ENCODE measurements at places on chromosomes 5 and 9. TPM values are rescaled to one million over a fixed set of nuclear protein-coding genes. Genes with fewer than 3 reads are reported as not detected.

GRCh38 chr9:122226142-122226757 is 2.5 kb downstream of the LHX6 start:
- no peak for DNase-seq

- no peak for DNase-seq
Observed at GRCh38 chr5:104751969-104752368, 1189.4 kb upstream of the NUDT12 start.

DNA sequence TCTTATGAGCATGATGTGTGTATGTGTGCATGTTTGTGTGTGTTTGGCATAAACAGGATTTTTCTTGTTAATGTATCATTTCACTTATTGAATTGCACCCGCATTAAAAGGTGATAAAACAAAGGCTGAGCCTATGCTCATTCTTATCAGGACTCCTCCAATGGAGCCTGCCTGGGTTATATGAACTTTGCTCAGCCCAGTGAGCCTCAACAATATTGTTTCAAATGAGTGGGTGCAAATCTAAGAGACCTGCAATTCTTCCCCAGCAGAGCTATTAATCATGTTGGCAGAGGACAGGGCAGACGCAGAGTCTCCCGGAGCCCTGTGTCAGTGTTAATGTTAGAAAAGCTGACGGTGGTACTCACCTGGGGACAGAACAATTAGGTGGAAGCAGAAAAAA is 71.6 kb downstream of the SH3RF2 start:
- no peak for DNase-seq

GRCh38 chr5:133376986-133377385 is 235.4 kb downstream of the FSTL4 start:
- DNase-seq, result no peak

DNA sequence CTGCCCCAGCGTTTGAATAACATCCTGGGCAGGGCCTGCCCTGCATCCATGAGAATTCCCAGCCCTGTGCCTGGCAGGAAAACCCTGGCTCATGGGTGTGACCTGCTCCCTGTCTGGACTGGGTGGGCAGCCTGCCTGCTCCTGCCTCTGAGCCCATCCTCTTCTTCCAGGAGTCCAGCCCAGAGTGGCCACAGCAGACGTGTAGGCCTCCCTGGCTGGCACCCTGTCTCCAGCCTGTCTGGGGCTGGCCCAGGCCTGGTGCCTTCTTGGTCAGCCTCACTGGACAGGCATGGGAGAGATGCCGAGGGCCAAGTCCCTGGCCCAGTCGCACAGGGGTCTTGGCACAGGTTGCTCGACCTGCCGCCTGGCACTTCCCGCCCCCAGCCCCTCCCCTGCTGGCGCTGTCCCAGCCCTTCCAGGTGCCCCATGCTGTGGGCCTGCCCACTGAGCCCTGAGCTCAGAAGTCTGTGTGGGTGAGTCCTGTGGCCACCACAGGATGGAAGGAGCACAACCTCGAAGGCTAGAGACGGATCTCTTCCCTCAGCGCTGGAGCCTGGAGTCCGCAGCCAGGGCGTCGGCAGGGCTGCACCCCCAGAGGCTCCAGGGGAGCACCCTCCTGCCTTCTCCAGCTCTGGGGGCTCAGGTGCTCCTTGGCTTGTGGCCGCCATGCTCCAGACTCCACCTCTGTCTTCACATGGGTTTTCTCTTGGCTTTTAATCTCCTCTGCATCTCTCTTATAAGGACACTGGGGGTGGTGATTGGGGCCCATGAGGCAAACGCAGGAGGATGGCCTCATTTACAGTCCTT is 11.8 kb upstream of the COL5A1 start:
- DNase-seq, result peak; percentile 36

DNA sequence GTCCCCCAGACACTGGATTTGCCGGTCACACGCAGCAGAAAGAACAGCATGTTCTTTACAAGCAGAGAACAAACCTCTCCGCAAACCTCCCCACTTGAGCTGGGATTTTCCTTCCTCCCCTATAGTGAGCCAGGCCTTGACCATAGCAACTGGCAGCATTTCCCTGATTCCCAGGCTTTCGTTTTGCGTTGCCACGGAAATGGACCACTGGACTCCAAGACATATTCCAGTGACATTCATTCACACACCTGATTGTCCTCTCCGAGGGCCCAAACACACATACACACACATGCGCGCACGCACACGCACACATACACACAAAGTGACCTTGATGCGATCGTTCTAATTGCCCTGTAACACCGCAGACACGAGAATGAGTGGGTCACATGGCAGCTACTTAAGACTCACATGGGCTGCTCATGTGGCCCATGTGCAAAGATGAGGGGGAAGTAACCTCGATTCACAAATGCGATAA is 80.9 kb upstream of the CPEB4 start:
- no peak for DNase-seq

DNA sequence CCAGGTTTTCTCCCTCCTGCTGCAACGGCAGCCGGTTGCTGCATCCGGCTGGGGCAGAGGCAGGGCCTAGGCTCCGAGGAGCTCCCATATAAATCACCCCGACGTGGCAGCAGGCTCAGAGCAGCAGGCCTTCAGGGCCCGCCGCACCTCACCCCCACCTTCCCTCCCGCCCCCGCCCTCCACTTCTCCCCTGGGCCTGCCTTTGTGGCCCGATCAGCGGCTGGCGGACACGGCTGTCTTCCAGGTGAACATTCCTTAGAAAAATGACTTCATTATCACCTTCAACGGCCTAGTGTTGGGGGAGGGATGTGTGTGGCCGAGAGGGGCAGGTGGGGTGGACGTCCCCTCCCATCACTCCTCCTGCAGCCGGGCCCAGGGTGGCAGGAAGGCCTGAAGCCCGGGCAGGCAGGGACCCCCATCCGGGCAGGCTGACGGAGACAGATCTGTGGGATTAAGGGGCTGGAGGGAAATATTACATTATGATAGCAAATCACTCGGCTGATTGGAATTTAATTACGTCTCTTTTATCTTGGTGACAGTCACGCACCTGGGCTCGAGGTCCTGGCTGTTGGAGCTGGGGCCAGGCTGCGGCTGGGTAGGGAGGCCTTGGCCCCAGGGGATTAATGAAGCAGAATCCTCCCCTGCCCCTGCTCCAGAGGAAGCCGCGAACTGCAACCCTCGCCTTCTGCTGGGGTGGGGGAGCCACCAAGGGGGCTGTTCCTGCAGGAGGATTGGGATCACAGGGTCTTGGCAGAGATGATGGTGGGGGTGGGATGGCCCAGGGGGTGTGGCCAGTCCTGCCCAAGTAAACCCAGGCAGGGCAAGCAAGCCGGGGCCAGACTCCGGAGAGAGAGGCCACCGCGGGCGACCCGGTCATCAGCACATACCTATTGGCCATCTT is 38.4 kb upstream of the RXRA start:
- DNase-seq, result no peak

SNAPC4 gene
- 3.9 TPM for total RNA-seq

DNA sequence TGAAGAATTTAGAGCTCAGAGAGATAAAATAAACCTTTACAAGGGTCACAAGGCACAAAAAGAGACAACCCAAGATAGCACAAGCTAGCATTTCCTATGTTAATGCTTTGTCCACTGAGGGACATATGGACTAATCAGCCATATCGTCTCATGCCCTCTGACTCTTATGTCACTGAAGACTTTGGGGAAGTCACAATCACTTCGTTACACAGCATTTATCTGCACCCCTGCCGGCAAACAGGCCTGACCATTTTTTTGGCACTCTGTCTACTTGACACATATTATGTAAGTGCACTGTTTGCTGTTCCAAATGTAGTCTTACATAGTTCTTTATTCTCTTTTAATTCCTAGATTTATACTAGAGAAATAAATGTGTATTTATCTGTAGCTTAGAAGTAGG is 13.9 kb upstream of the BNC2 start:
- no peak for DNase-seq

ARSI gene
- 0.38 TPM for total RNA-seq

- no peak for DNase-seq
Observed at GRCh38 chr5:65108786-65109743, 340.3 kb downstream of the CWC27 start.

RNF224 gene
- not detected for total RNA-seq

DNA sequence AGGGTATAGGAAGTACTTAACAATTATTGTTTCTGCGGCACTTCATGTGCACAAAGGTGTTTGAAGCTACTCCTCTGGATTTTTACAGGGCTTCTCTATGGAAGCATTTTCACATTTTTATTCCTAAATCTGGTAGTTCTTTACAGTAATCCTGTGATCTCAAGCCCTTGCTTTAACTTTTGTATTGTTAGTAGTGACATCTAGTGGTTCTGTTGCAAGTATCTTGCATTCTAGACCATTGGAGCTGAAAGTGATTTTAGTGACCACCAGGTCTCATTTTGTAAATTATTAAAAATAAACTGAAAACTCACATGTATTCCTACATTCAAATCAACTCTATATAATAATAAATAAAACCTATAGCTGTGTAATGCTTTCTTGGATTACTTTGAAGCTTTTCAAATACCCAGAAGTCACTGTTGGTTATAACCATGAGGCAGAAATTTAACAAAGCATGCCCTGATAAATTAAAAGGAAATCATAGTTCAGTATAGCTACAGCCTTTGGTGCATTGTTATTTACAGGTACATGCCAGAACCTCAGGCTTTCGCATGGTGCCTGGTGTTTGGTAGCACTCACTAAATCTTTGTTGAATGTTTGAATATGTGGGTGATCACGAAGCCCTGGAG is 18.9 kb downstream of the RPS23 start:
- DNase-seq, result no peak

DNA sequence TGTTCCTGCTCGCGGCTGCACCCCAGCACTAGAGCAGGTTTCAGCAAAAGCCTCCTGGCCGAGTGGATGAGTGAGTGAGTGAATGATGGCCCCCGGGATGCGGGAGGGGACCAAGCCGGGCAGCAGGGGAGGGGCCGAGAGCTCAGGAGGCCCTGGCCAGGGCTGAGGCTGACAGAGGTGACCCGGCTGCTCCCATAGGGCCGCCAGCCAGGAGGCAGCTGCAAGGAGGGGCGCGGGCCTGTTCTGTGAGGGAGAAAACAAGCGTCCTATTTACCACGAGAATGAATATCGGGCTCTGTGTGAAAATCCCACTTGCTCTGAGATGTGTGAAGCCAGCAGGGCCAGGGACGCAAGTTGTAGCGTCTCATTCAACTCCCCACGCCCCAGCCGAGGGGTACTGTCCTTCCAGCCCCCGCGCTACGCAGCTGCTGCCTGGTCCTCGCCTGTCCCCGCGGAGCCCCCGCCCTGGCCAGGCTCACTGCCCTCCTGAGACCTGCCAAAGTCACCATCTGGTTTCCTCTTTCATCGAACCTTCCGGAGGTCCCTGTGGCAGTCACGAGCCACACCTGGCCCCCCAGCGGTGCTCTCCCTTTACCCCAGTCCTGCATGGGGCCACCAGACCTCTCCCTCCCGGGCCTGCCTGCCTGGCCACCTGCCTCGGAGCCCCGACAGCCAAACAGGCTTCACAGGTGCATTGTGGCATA is 38.8 kb downstream of the RASGEF1C start:
- no peak for DNase-seq

IFNK gene
- not detected for total RNA-seq

DNA sequence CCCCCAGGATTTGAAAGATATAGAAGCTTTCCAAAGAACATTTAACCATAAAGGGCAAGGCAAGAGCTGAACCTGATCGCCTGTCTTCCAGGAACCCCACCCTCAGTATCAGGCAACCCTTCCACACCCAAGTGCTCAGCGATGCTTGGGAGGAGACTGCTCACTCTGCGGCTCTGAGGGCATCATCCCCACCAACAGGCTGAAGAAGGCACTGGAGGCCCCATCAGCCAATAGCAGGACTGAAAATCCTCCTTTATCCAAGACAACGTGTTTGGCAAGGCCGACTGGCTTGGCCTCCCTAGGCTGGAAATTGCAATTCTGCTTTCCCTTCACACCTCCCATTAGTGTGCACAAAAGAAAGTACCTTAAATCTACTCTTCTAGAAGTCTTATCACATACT is 1.4 kb upstream of the PPP2CA start:
- DNase-seq, result no peak

- DNase-seq, result no peak
Observed at GRCh38 chr5:53151713-53152458, 42.3 kb upstream of the MOCS2 start.

- DNase-seq, result no peak
Observed at GRCh38 chr5:43422143-43422542, 10.0 kb upstream of the CCL28 start.

GRCh38 chr5:76446776-76447175 is 43.7 kb downstream of the IQGAP2 start:
- no peak for DNase-seq

GHR gene
- 10.4 TPM for total RNA-seq

DNA sequence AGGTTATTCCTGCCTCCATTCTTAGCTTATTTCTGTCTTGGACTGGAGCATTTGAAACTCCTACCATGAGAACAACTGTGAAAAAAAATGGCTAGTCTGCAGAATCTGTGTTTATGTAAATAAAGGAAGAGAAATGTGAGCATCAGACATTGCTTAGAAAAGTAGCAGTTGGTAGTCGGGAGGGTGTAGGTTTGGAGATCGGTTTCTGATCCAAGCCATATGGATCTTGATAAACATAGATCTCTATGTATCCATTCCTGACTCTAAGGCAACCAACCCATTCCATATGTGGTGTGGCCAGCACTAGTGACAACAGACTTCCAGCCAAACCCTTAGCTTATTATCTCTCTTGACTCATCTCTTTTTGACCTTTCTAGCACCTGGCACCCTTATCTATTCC is 127.1 kb downstream of the NMUR2 start:
- DNase-seq, result no peak

GRCh38 chr9:68637020-68637419 is 68.0 kb upstream of the PIP5K1B start:
- no peak for DNase-seq

- no peak for DNase-seq
Observed at GRCh38 chr5:53726121-53726520, 165.7 kb downstream of the NDUFS4 start.

TSSK1B gene
- total RNA-seq, result 0.08 TPM

UNC5A gene
- total RNA-seq, result 0.05 TPM

DNA sequence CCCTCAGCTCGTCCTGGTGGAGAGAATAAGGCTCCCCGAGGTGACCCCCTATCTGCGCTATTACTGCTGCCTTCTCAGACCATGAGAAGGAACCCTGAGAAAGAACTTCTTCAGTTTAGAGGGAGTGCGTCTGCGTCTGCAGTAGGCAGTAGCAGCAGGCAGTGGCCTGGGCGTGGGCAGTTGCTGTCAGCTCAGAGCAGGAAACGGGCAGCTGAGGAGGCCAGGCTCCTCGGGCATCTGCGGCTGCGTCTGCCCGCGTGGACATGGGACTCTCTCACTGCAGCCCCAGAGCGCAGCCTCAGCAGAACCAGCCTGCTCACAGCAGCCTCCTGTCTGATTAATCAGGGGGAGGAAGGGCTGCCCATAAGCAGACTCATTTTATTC is 49.8 kb upstream of the FCN1 start:
- DNase-seq, result peak; percentile 66

CCDC112 gene
- total RNA-seq, result 5.9 TPM

DNA sequence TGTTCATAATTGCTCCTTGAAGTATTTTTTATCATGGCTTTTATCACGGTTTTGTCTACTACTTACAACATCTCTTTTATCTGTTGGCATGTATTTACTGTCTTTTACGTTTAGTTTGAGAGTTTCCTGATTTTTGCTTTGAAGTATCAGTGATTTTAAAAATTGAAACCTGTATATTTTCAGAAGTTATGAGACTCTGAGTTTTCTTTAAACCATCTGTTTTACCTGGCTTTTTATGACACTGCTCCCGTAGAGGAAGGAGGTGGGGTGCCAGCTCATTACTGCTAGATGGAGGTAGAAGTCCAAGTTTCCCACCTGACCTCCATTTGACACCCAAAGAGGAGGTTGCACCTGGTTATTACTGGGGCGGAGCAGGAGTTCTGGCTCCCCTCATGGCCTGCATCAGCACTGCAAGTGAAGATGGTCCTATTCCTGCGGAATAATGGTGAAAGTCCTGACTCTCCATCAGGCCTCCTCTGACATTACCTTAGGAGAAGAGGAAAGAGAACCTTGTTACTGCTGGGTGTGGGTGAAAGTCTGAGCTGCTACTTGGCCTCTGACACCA is 10.0 kb upstream of the ZNF131 start:
- DNase-seq, result no peak

Data from cardiac septum (tissue), 1 donor.